ENCODE measurements at places on chromosomes 11 and 22. TPM values are rescaled to one million over a fixed set of nuclear protein-coding genes. Genes with fewer than 3 reads are reported as not detected.

- no peak for DNase-seq
Observed at GRCh38 chr11:218815-219593, 11.5 kb downstream of the RIC8A start.

The THRSP gene
- total RNA-seq: not detected

The P2RY6 gene
- total RNA-seq: 0.26 TPM

GRCh38 chr11:65213322-65214211, 31.8 kb downstream of the CAPN1 start:
- no peak for DNase-seq

The NXPE4 gene
- not detected for total RNA-seq

The CASP12 gene
- total RNA-seq: not detected

The B4GALNT4 gene
- total RNA-seq: 10.8 TPM

The E2F8 gene
- total RNA-seq: 0.26 TPM

GRCh38 chr11:8250981-8251615, 12.6 kb downstream of the LMO1 start:
- no peak for DNase-seq

The ZNF214 gene
- 3.2 TPM for total RNA-seq

- DNase-seq: no peak
Observed at GRCh38 chr22:19871023-19871844, 16.6 kb upstream of the GNB1L start.

The ENDOD1 gene
- total RNA-seq: 44.8 TPM

GRCh38 chr11:64004590-64004984, 18.3 kb downstream of the OTUB1 start:
- DNase-seq: no peak

The NXPE1 gene
- total RNA-seq: not detected

- no peak for DNase-seq
Observed at GRCh38 chr11:256952-257737, 20.4 kb downstream of the PSMD13 start.

DNA sequence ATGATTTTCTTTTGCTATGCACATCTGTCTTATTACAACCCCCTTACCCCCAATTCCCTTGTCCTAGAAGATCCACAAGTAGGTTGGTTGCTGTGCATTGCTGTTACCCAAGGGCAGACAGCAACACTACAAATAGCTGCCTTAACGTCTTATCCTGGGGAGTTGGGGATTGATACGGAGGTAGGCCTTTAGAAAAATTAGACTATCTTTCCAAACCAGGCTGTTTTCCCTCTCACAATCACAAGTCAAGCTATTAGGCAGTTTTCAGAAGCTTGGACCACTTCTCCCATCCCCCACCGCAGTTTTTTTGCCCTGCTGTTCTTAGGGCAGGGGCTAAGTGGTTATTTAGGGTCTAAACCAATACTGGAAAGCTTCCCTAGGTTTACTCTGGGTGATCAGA, 2.8 kb upstream of the PHLDB1 start:
- DNase-seq: no peak

The DCDC1 gene
- not detected for total RNA-seq

DNA sequence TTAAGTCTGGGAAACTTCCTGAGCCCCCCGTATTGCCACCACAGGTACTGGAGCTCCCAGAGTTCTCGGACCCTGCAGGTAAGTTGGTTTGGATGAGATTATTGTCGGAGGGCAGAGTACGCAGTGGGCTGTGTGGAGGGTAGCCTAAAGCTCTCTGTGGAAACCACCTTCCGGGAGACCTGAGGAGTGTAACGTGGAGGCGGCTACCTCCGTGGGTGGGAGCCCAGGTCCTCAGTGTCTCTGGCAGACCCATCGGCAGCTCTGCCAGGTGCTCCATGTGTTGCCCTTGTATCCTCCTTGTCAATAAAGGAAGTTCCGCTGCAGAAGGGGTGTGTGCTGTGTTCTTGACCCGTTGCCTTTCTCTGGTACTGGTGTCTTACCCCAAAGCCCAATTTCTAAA, 61.4 kb downstream of the SYT13 start:
- DNase-seq: no peak

GRCh38 chr11:8873741-8874405, 37.1 kb upstream of the AKIP1 start:
- no peak for DNase-seq

The SYNGR1 gene
- 0.26 TPM for total RNA-seq

GRCh38 chr11:78045851-78046485, 17.7 kb upstream of the THRSP start:
- DNase-seq: peak; percentile 29

GRCh38 chr11:61911701-61912529, 5.5 kb downstream of the RAB3IL1 start:
- DNase-seq: no peak

GRCh38 chr11:46332568-46333393, 14.5 kb upstream of the DGKZ start:
- no peak for DNase-seq

The LAYN gene
- 6.9 TPM for total RNA-seq

The SCUBE1 gene
- total RNA-seq: not detected

DNA sequence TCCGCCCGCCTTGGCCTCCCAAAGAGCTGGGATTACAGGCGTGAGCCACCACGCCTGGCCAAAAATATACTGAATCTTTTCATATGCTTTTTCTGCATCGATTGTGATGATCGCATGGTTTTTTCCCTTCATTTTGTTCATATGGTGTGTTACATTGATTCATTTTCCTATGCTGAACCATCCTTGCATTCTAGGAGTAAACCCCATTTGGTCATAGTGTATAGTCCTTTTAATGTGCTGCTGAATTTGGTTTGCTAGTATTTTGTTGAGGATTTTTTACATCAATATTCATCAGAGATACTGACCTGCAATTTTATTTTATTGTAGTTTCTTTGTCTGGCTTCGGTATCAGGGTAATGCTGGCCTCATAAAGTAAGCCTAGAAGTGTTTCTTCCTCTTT, 12.2 kb downstream of the WBP2NL start:
- DNase-seq: no peak

Data from bronchial epithelial cell (primary cell).